ENCODE measurements at places on chromosomes 2 and 18.

GRCh38 chr18:61738488-61738887 is 154.3 kb downstream of the RNF152 start:
- no peak for DNase-seq

DNA sequence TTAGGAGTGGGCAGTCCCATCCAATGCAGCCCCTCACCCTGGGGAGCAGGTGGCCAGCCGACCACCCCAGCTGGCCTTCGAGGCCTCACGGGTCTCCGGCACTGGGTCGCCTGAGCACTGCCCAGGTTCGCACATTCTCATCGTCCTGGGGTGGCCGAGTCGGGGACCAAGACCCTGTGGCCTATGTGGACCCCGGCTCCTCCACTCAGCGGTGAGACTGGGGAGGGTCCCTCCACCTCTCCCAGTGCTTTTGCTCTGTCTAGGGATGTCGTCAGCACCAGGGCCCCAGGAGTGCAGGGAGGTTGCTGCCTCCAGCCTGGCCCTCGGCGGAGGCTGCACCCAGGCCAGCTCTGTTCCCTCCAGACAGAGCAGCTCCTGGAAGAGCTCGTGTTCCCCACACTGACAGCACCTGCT is 89.6 kb downstream of the TPO start:
- DNase-seq, result no peak

GRCh38 chr2:10709290-10709939 is 12.0 kb upstream of the ATP6V1C2 start:
- no peak for DNase-seq

DNA sequence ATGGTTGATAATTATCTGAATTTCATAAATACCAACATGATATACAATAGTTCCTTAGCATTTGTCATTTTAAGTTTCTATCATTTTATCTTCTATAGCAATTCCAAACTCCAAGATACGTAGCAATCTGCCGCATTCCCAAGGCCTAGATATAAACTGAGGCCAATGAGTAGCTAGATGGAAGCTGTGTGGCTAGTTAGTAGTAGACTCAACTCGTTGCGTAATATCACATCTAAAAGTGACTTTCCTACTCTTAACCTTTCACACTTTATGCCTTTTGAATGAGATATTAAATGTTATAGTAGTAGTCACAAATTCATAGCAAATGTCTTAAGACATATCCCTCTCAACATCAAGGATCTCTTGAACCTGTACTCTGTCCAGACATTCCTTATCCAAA is 33.6 kb downstream of the WDSUB1 start:
- no peak for DNase-seq

DNA sequence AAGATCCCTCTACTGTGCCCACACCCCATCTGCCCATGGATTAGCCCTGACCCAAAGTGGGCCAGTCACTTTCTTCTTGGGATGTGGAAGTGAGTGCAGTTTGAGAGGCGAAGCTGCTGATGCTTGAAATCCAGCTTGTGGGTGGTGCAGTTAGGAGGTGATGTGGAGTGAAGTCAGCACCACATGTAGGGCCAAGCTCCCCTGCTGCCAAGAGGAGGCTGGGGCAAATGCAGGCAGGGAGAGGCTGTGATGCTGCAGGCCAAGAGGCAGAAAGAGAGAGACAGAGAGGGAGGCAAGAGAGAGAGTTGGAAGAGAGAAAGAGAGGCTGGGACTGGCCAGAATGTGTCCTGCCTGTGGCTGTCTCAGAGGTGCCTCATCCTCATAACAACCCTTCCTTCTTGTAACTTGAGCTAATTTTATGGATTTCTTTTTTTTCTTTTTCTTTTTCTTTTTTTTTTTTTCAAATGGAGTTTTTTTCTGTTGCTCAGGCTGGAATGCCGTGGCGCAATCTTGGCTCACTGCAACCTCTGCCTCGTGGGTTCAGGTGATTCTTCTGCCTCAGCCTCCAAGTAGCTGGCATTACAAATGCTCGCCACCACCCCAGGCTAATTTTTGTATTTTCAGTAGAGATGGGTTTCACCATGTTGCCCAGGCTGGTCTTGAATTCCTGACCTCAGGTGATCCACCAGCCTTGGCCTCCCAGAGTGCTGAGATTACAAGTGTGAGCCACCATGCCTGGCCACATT is 35.3 kb upstream of the CAB39 start:
- DNase-seq, result no peak

Measured in activated CD8-positive, alpha-beta memory T cell treated with anti-CD3 and anti-CD28 coated beads for 1 hour (primary cell).